Globus pallidus (tissue), 1 donor: ENCODE measurements at places on chromosomes 7 and 10.

DNA sequence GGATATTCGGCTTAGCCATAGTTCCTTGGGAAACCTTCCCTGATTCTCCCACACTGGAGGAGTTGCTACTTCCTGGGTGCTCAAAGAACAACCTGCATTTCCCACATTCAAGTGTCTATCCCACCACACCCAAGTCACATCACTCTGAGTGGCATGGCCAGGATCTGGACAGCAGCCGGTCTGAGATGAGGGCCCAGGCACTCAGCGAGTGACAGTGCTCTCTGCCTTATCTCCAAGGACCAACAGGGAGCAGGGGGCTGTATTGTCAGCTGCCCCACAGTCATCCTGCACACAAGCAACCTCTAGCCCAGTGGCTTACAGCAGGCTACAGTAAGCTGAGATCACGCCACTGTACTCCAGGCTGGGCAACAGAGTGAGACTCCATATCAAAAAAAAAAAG is 16.1 kb upstream of the SLC18A3 start:
- no peak for DNase-seq

GRCh38 chr10:30737931-30738391 is 108.4 kb upstream of the LYZL2 start:
- no peak for DNase-seq

GRCh38 chr10:22609719-22610465 is 104.5 kb downstream of the PIP4K2A start:
- no peak for DNase-seq

DNA sequence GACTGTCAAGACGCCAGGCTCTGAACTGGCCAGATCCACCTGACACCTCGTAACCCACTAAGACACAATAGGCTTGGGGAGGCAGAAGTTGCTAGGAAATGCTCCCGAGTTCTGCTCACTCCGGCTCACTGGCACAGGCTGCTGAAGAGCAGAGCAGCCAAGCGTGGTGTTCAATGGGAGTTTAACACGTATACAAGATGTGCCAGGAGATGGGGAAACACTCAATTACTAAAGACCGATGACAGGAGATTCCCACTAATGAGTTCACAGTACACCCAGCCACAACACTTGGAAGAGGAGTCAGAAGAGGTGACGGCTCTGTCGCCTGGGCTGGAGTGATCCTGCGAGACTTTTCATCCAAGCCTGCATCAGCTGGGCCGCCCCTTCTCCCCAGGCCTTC is 303.4 kb downstream of the GFRA1 start:
- DNase-seq: no peak

DNA sequence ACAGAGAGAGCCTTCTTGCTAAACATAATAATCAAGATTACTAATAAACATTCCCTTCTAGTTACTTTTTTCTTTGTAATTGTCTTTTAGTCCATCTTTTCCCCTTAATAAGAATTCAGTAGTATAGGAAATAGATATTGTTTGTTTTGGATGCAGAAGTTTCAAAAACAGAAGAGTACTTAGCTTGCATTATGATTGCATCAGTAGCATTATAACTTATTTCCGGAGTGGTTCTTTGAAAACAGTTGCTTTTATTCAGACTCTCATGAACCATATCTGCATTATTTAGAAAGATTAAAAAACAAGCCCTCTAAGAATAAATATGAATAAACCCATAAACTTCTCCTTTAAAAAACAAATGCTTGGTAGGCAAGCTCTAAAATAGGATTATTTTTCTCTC is 34.0 kb upstream of the DKK1 start:
- no peak for DNase-seq

DNA sequence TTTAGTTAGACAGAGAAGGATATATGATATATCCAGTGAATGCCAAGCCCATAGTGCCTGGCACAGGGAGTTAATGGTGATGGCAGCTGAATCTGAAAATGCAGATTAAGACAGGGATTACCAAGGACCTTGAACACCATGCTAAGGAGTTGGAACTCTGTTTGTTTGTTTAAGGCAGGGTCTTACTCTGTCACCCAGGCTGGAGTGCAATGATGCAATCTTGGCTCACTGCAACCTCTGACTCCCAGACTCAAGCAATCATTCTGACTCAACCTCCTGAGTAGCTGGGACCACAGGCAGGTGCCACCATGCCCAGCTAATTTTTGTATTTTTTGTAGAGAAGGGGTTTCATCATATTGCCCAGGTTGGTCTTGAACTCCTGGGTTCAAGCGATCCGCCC is 1.6 kb downstream of the AKR1D1 start:
- no peak for DNase-seq

- DNase-seq: no peak
Measured at GRCh38 chr7:113392421-113392820, 274.1 kb upstream of the SMIM30 start.

DNA sequence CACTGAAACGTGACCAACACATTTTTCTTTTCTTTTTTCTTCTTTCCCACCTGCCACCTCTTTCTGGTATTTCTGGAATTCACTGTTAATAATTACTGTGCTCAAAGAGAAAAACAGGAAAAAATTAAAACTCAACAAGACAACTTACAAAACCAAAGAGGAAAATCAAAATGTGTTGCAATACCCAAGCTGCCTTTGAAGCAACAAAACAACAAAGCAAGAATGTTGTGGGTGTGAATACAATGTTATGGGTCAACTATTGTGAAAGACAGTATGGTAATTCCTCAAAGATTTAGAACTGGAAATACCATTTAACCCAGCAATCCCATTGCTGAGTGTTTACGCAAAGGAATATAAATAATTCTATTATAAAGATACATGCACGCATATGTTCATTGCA is 415.1 kb downstream of the GFRA1 start:
- DNase-seq: no peak

DNA sequence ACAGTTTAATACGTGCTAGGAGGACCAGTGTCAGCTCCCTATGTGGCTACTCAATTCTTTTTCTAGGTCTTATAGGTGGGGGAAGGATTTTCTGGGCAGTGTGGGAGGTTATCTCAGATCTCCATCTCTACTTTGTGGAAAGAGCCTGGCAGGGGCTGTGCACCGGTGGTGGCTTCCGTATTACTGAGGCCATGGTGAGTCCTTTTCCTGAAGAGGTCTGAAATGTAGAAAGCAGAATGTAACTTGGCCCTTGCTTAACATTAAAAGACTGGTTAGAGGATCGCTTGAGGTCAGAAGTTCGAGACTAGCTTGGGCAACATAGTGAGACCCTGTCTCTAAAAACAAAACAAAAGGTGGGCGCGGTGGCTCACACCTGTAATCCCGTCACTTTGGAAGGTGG is 2.7 kb upstream of the TPST1 start:
- no peak for DNase-seq

- DNase-seq: no peak
Measured at GRCh38 chr10:109919220-109919619, 4.1 kb downstream of the XPNPEP1 start.

GRCh38 chr10:27998954-27999275 is at the start of gene ODAD2:
TSS of gene ODAD2 (minus strand) at chr10:27999079. CDS start at chr10:27995142, 3,937 bp downstream.
- DNase-seq: no peak

DNA sequence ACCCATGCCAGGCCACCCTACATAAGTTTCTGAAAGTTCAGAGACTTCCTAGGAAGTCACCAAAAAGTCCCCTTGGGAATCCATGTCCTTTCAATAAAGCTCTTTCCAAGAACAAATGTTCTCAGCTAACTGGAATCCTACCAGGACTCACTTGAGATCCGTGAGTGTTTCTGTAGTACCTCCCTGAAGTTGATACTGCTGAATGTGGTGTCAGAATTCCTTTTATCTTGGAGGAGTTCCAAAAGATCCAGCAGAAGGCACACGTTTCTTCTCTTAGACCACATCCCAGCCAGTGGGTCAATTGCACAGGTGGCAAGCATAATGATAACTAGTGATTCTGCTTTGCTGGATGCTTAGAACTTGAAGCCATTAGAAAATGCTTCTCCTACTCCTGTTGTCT is 689.7 kb upstream of the IGFBP3 start:
- DNase-seq: no peak

GRCh38 chr10:76119515-76119914 is 688.1 kb downstream of the LRMDA start:
- no peak for DNase-seq

DNA sequence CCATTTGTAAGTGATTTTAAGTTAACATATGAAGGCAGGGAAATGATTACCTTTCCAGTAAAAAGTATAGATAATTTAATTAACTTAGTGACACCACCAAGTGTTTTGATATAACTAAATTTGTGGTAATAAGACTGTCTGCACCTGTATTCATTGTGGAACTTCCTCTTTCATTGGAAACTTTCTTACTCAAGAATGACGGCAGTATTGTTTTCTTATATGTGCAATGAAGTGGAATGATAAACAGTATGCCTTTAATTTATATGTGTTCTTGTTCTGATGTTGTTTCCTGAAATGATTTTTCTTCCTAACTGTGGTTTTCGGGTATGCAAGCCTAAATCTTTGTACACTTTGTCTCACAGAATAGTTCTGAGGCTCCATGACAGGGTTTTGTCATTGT is 46.4 kb downstream of the CASD1 start:
- no peak for DNase-seq

DNA sequence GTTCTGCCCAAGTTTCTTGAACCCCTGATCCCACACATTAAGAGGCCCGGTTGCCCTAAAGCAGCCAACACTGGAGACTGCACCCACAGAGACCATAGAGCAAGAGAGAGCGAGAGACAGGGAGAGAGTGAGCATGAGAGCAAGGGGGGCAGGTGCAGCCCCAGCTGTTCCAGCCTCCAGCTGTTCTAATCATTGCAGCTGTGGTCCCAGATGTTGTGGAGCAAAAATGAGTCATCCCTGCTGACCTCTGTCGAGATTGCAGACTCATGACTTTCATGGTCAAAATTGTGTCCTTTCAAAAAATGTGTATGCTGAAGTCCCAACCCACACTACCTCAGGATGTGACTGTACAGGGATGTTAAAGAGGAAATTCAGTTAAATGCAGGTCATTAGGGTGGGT is 143.9 kb upstream of the FRMD4A start:
- no peak for DNase-seq

DNA sequence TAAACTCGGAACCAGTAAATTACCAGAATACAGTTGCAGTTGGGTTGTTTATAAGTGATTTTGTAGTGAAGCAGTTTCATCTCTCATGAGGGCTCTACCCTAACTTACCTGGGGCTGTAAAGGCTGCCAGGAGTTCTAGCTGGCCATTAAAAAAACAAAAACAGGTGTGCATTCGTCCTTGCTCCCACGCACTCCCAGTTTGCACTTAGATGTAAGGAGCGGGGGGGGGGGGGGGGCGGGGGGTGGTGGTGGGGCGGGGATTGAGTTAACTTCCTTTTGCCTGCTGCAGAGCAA is 2.3 kb upstream of the PFKFB3 start:
- no peak for DNase-seq

GRCh38 chr7:76057813-76058145 is 9.9 kb downstream of the MDH2 start:
- DNase-seq: no peak

GRCh38 chr7:333393-333764 is 43.4 kb downstream of the FOXL3 start:
- DNase-seq: no peak

- DNase-seq: no peak
Measured at GRCh38 chr7:79282882-79283602, 170.4 kb downstream of the MAGI2 start.

- DNase-seq: peak; percentile 12
Measured at GRCh38 chr7:14717816-14718215, 184.7 kb downstream of the DGKB start.

- DNase-seq: no peak
Measured at GRCh38 chr7:28240481-28240880, 59.9 kb upstream of the JAZF1 start.
